Testis (tissue), 5 donors: ENCODE measurements at places on chromosomes 2 and 18. TPM values are rescaled to one million over a fixed set of nuclear protein-coding genes. Genes with fewer than 3 reads are reported as not detected.

The SYT4 gene
- 0.63 TPM for total RNA-seq

- peak; percentile 84 for DNase-seq
Measured at GRCh38 chr2:227179988-227180685, 15.7 kb downstream of the COL4A3 start.

DNA sequence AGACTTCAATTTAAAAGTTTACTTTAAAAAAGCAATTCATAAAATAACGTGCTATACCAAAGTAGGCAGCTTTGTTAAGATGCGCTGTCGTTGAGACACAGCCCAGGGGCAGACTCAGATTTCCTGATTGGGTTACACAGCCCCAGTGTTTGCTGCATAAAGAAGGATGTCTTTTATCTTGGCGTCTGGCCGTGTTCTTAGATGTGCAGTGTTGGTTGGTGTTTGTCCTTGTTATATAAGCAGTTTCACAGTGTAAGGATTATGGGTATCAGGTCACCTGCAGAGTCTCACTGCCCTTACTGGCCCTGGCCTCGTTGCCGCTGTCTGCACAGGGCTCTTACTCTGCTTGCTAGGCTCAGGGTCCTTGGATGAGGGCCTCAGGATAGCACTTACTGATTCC, 108.5 kb downstream of the WDSUB1 start:
- no peak for DNase-seq

DNA sequence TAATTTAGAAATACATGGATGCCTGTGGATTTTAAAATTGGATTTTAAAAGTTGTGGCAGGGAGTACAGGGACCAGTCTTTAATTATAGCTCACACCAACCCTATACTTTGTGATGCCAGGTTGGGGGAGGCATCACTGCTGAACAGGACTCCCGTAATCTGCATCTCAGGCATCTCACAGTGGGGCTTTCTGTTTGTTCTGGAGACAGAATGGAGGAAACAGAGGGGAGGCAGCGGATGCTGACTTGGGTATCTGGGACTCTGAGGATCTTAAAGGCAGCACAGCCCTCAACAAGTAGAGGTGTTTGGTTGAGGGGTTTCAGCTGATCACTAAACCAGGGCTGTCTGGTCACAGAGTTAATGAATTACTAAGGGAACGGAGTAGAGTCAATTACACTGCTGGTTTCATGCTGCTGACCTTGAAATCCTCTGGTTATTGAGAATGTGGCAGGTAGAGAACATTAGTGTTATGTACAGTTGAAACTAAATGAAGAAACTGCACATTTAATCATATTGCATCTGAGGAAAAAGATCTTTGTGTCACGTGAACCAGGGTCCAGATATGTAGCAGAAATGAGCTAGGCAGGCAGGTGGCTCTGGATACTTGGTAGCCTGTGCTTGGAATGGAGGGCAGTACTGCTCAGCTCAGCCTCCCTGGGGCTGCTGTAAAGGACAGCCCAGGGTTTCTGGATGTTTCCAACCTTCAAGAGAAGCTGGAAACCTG, 40.3 kb downstream of the FHOD3 start:
- no peak for DNase-seq

- DNase-seq = no peak
Measured at GRCh38 chr2:105183555-105184323, 57.8 kb upstream of the GPR45 start.

The RND3 gene
- 10.2 TPM for total RNA-seq

DNA sequence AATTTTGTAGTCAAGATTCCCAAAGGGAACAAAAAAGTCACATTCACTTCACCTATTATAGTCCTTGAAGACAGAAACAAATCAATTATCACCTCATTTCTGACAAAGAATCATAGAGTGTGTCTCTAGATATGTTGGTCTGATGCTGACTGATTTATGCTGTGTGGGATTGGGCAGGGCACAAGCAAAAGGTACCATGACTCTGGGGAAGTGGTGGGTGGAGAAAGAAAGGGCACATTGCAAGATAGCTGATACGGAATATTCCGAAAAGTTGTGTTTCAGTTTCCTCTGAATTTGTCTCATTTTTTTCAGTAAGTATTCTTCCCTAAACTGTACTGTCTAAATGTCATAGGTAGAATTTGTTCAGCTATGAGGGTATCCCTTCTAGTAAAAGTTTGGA, 268.0 kb downstream of the MREG start:
- DNase-seq = no peak

The PKP4 gene
- 60.0 TPM for total RNA-seq

GRCh38 chr2:202327858-202328257, 48.3 kb upstream of the BMPR2 start:
- DNase-seq = no peak

DNA sequence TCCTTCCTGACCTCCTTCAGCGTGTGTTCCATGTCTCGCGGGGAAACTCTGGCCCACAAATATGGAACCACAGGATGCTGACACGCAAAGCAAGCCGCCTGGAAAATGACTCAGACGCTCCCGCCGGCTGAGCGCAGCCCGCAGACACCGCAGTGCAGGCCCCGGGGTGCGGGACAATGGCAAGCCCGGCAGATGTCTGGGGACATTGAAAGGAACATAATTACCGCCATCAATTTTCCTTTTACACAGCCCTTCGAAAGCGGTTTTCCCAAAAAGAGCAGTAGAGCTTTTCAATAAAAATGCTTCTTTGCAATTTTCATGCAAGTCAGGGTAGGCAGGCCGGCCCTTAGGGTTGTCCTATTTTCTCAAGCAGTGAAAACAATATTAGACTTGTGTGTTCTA, 159.2 kb upstream of the SH3BP4 start:
- no peak for DNase-seq

GRCh38 chr2:115364093-115364492, 921.7 kb downstream of the DPP10 start:
- no peak for DNase-seq

DNA sequence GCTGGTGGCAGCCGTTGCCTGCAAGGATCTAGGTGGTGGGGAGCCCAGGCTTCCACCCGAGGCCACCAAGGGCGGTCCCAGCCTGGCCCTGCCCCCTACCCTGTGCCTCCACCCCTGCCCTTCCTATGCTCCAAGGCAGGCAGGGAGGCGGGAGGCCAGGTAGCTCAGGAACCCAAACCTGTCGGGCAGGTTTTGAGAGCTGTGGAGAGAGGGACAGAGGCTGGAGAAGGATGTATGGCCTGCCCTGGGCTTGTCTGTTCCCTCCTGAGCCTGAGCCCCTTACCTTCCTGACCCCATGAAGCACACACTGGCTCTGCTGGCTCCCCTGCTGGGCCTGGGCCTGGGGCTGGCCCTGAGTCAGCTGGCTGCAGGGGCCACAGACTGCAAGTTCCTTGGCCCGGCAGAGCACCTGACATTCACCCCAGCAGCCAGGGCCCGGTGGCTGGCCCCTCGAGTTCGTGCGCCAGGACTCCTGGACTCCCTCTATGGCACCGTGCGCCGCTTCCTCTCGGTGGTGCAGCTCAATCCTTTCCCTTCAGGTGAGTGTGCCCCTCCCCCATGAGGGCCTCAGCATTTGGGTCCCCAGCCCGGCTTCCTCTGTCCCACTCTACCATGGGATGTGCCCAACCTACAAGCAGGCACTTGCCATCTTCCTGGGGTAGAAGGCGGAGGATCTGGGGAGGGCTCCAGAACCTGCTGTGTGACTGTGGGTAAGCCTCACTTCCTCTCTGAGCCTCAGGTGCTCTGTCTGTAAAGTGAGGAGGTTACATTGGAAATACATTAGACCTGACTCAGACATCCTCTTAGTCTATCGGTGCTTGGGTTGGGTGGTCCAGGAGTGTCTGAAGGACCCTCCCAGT, at the start of gene PROM2:
Gene PROM2, plus strand, starts transcription at position 159 of the 860 bp plus-strand sequence. Its CDS starts 137 bp downstream, at position 296.
- no peak for DNase-seq

DNA sequence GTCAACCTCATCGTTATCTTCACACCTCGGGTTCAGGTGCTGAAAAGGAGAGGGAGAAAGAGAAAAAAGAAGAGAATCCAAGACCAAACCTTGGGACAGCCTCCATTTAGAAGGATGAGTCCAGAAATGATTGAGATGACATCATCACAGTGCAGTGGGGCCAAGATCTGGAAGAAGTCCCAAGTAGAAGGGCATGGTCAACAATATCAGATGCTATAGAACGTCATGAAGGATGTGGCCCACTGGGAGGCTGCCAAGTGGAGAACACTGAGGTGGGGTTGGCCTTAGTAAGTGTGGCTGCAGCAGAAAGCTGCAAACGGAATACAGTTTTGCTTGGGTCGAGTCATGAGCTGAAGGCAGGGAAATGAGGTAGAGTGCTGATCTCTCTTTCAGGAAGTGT, 91.1 kb upstream of the FZD7 start:
- no peak for DNase-seq

- peak; percentile 26 for DNase-seq
Measured at GRCh38 chr18:47932603-47933002, 2.1 kb upstream of the SMAD2 start.
